ENCODE measurements at places on chromosomes 16 and 17.

DNA sequence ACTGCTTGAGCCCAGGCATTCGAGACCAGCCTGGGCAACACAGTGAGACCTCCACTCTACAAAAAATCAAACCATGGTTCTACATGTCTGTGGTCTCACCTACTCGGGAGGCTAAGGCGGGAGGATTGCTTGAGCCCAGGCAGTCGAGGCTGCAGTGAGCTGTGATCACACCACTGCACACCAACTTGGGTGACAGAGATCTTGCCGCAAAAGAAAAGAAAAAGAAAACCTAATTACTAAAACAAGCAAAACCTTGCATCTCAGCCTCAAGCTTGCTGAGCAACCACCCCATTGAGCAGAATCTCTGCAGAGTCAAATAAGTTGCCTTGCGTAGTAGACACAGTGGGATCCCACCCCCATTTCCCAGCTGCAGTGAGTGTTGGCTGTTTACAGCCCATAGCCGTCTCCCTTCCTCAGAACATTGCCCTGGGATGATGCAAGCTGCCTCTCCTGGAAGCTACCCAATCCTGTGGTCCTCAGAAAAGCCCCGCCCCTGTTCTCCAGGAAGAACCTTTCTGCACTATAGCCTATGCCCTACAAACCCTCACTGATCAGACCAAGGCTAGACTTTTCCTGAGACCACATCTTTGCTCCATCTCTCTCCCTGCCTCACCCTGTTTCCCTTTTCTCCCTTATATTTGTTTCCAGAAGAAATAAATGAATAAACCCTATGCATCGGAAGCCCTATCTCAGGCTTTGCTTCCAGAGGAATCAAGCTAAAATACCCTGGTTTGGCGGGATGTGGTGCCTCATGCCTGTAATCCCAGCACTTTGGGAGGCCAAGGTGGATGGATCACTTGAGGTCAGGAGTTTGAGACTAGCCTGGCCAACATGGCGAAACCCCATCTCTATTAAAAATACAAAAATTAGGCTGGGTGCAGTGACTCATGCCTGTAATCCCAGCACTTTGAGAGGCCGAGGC lies 16.7 kb upstream of the ERN2 start:
- H3K27ac ChIP-seq = no peak overlapping the region
- H3K36me3 ChIP-seq = no peaks in the 10 kb centered on the region
- H3K4me1 ChIP-seq = peaks cover 2% of the 10 kb centered on the region
- no peak for DNase-seq

DNA sequence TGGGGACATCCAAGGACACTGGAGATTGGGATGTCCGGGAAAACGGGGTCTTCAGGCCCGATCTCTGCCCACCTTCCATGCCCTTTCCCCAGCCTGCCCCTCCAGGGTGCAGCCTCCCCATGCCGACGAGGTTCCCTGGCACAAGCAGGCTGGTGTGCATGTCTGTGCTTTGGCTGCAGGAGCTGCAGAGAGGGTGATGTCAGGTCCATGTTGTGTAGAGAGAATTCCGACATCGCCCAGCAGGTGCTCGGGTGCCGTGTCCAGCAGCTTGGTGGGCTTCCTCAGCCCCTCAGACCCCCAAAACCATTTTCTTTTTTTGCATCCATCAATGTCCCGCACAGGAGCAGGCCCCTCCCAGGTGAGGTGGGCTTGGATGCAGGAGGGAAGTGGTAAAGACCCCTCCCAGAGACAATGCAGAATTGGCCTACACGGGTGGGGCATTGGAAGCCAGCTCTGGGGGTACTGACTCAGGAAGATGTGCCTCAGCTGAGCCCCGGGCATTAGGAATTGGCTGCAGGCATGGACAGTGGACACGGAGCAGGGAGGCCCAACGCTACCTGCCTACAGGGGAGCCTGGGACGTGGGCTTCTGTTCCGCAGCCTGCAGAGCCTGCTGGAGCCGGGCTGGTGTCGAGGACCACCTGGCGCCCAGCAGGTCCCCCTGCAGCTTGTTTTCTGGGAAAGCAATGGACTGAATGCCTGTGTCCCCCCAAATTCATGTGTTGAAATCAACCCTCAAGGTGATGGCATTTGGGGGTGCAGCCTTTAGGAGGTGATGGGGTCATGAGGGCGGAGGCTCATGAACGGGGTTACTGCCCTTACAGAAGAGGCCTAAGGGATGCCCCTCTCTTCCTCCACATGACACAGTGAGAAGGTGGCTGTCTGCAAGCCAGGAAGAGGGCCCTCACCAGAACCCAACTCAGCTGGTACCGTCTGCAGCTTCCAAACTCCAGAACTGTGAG lies 97.5 kb downstream of the METRNL start:
- H3K4me3 ChIP-seq = no peak overlapping the region
- H3K4me1 ChIP-seq = no peaks in the 10 kb centered on the region
- no peak for DNase-seq
- no peaks in the 10 kb centered on the region for H3K27me3 ChIP-seq

DNA sequence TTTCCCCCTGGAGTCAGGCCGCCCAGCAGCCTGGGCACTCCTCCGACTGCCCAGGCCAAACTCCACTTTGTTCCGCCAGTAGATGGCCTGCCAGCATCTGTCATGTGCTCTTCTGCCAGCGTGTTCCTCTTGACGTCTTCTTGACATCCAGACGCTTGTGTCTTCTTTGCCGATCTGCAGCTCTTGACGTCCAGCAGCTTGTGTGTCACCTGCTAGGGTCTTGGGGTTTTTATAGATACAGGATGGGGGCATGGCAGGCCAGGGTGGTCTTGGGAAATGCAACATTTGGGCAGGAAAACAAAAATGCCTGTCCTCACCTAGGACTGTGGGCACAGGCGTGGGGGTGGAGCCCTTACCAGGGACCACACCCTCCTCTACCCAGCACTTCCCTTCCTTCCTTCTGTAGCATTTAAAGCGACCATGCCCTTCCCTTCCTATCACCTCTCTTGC lies 88.7 kb downstream of the BMERB1 start:
- no peaks in the 10 kb centered on the region for H3K36me3 ChIP-seq
- H3K27ac ChIP-seq = no peak overlapping the region
- peaks cover 9% of the 10 kb centered on the region for H3K4me1 ChIP-seq
- no peaks in the 10 kb centered on the region for H3K27me3 ChIP-seq
- no peak overlapping the region for H3K4me3 ChIP-seq
- DNase-seq = no peak

- H3K4me1 ChIP-seq = no peaks in the 10 kb centered on the region
- H3K36me3 ChIP-seq = no peaks in the 10 kb centered on the region
- no peak for DNase-seq
- H3K27me3 ChIP-seq = peaks cover 2% of the 10 kb centered on the region
- H3K4me3 ChIP-seq = no peak overlapping the region
Observed at GRCh38 chr17:74403512-74404137, 28.3 kb upstream of the GPRC5C start.

DNA sequence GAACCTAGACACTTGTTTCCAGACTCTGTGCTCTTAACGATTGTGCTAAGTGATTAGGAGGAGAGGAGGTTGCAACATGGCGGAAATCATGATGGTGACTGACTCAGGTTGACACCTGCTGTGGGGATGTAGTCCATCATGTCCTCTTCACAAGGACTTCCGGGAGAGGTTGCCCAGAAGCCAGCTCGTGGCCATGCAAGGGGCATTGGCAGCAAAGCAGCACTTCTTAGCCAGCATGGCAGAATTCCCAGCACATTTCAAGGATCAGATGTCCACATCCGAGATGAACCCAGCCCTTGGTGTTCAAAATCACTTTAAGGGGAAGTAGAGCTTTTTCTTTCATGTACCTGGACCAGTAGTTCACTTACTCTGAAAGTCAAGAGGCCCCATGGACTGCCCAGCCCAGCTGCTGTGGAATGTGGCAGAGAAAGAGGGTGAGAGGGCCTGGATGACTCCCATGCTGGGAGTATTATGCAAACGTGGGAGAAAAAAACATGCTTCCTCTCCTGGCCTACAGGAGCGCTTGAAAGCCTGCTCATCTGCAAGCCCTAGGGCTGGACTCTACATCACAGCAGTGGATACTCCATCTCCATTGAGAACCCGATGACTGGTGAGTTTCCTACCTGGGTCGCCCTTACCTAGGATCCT lies 65.5 kb downstream of the IRX6 start:
- no peak for DNase-seq
- H3K27ac ChIP-seq = no peak overlapping the region
- H3K27me3 ChIP-seq = no peaks in the 10 kb centered on the region
- H3K36me3 ChIP-seq = no peaks in the 10 kb centered on the region
- H3K4me1 ChIP-seq = no peaks in the 10 kb centered on the region

All from naive thymus-derived CD8-positive, alpha-beta T cell (primary cell).